ENCODE measurements at places on chromosomes 7 and 10.

DNA sequence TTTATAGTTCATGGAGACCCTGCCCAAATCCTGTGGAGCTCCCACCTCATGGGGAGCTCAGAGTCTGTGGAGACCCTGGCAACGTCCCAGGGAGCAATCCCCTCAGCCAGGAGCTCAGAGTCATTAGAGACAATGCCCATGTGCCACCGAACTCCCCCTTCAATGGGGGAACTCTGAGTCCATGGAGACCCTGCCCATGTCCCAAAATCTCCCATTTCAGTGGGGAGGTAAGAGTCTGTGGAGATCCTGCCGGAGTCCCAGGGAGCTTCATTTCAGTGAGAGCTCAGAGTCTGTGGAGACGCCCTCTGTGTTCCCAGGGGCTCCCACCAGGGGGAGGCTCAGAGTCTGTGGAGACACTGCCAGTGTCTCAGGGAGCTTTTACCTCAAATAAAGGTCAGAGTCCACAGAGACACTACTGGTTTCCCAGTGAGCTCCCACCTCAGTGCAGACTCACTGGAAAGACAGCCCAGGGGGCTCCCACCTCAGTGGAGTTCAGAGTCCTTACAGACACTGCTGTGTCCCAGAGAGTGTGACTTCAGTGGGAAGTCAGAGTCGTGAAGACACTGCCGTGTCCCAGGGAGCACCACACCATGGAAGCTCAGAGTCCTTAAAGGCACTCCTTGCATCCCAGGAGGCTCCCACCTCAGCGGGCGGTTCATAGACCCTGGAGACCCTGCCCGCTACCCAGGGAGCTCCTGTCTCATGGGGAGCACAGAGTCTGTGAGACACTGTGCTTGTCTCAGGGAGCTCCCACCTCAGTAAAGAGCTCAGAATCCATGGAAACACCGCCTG, 5.0 kb downstream of the MYO1G start:
- peak; percentile 54 for DNase-seq

DNA sequence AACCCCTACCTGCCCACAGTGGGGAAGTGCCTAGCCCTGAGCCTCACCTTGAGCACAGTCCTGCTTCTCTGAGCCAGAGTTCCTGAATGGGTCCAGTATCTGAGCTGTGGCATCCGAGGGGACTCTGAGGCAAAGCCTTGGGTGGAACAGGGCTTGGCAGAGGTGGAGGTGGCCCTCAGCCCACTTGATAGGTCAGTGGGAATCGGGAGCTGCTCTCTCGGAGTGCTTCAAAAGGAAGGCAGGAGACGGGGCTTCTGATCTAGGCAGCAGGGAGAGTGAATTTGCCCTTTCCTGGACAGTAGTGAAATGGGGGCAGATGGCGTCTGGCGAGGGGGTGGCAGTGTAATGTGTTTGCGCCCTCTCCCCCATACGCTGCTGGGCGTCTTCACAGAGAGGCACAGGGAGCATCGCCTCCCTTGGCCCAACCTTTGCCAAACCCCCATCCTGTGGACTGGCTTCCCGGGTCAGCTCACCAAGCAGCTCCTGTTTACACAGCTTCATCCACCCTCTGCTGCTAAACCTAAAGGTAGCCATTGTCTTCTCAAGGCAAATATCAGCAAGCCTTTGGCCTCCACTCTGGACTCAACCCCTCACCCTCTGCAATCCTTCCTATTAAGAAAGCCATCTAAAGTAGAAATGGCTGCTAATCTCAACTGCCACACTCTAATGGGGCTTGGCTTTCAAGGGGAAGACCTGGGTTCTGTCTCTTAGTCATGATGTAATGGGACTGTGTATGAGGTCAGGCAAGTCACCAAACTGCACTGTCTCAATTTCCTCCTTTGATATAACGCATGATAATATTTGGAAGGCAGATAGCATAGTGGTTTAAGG, 21.1 kb upstream of the VDAC2 start:
- DNase-seq: no peak

DNA sequence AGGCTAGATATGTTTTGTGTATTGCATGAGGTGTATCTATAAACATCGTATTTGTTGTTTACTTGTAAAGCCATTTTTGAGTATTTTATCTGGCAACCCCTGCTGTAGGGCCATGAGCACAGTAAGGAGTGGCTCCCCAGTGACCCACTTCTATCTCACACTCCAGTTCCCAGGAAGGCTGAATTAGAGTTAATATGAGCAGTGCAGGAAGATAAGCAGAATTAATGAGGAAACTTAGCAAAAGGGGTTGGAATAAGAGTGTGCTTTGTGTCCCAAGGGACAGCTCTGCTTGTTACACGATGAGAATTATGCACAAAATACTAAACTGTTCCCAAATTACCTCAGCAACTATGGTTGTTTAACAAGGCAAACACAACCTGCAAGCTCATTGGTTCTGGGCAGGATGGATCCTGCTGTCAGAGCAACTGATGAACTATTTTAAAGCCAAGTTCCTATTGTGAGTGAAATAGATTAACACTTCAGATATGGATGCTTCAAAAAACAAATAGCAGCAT, 1005.8 kb downstream of the NRG3 start:
- no peak for DNase-seq

DNA sequence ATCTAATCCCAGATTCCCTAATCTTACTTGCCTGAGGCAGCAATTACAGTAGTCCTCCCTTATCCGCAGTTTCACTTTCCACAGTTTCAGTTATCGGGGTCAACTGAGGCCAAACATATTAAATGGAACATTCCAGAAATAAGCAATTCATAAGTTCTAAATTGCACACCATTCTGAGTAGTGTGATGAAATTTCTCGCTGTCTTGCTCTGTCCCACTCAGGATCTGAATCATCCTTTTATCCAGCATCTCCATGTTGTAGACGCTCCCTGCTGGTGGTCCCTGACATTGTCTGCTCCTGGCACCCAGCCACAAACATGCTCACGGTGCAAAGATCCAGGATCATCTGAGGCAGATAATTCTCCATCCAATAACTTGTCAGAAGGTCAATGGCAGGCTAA, 128.7 kb upstream of the CXCL12 start:
- DNase-seq: no peak

DNA sequence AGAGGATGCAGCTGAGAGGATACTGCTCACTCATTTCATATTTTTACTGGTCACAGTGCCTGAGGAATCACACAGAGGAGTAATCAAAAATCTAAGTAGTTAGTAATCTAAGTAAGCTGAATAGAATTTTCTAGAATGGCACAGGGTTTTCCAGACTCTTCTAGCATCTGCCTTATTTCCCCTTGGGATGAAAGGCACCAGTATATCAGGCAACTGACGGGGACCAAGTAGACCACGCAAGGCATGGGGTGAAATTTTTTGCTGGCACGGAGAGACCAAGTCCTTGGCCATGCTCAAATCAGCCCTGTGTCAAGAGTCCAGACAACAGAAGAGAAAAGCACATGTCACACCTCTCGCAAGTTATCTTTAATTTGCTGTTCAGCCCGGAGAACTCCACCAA, 14.2 kb downstream of the NCOA4 start:
- no peak for DNase-seq

GRCh38 chr10:26093229-26093628, 123.3 kb upstream of the GAD2 start:
- DNase-seq: no peak

- peak; percentile 65 for DNase-seq
These were observed 120.7 kb downstream of the PRKAG2 start for GRCh38 chr7:151756076-151756731.
